ENCODE measurements at places on chromosomes 16 and 17.

DNA sequence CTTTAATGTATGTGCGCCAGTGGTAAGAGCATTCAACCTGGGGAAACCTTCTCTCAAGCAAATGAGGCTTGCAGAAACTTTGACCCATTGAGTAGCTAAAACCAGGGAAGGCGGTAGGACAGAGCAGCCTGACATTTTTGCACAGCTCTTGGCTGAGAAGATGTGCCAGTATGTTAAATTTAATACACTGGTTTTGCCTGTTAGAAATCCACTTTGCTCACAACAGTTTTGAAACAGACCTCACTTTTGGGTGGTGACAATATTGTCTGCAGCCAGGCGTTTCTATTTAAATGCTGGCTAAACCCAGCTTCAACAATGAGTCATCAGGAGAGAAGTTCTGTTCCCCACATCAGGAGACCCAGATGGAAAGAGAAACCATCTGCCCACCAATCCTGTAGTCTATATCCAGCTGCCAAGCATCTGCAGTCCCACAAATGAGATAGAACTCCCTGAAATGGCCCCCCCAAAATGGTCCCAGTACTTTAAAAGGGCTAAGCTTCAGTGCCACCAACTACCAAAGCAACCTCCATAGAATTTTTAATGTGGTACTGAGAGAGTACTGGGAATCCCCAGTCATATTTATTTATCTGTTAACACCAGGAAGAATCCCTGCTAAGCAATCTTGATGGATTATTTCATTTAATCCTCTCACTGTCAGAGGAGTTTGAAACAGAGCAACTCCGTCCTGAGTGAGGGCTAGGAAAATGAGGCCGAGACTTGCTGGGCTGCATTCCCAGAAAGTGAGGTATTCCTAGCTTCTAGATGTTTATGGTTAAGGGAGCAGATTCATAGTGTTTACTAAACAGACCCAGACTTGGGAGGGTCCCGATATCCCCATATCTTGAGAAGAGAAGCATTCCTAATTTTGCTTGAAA lies 29.0 kb upstream of the CLEC3A start:
- DNase-seq, result peak; percentile 84

GRCh38 chr17:20908313-20909267 lies 134.2 kb downstream of the USP22 start:
- DNase-seq, result peak; percentile 84

DNA sequence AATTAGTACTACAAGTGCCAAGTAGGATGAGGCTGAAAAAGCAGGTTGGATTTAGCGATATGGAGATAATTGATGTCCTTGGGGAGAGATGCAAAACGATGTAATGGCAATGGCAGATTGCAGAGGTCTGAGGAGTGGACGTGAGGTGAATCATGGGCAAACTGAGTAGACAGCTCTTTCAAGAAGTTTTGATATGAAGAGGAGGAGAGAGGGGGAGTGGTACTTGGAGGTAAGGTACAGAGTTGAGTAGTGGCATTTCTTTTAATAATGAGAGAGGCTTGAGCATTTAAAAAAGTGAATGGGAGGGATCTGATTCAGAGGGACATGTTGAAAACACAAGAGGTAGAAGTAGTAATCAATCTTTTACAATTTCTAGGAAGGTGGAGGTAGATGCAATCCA lies 17.7 kb upstream of the VPS4A start:
- no peak for DNase-seq

DNA sequence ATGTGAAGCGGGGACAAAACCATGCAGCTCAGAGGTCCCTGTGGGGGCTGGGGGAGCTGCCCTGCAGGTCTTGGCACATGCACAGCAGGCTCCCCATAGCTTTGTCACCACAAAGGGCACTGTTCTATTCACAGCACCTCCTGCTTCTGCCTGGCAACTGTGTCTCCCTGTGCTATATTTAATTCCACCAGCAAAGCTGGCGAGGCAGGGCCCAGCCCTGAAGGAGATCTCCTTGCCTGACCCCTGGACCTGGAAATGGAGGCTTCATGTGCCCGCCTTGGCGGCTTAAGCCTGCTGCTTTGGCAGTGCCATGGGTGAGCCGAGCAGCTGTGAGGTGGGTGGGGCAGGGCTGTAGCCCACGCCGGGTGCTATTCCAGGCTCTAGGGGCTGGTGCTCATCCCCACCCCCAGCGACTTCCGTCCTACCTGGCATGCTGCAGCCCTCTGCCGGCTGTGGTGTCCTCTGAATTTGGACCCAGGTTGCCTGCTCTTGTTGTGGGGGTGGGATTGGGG lies 6.8 kb downstream of the LDHD start:
- no peak for DNase-seq

DNA sequence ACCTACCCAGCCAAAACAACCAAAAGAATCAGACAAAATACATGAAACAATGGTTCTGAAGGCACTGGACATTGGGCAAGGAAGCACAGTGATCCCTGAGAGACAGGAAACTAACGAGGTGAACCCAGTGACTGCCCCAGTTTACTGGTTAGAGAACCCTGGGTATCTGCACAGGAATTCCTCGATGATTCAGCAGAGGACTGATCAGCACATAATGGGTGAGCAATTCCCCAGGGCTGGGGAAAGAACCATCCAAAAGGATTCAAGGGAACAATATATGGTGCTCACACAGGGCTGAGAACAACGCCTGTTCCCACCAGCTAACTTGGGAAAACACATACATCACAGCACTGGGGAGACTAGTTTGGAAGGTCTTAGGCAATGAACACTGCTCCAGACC lies 167.2 kb downstream of the PARN start:
- DNase-seq, result no peak

DNA sequence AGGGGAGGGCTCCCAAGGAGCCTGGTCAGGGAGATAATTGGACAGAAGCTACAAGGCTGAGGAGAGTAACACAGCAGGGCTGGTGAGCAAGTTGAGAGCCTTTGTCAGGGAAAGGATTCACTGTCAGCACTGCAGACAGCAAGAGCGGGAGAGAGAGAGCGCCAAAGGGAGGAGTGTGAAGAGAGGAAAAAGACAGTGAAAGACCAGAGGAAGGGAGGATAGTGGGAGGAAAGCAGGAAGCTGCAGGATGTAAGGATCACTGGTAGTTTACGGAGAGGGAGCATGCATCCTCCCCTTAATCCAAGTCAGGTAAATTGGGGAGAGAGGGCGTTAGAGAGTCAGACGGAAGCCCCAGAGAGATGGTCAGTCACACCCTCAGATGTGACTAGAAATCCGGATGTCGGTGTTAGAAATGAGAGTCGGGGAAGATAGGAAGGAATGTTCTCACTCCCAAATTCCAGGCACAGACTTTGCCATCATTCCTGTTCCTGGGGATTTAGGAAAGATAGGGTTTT lies 13.8 kb upstream of the SPOP start:
- DNase-seq, result no peak

- no peak for DNase-seq
Measured at GRCh38 chr16:4646773-4647643, 22.4 kb downstream of the MGRN1 start.

GRCh38 chr17:83202002-83203000 lies 122.9 kb downstream of the METRNL start:
- DNase-seq, result no peak

- peak; percentile 96 for DNase-seq
Measured at GRCh38 chr16:67892899-67893742, at the start of gene PSKH1. TSS of gene PSKH1 (plus strand) at chr16:67893254. CDS start at chr16:67908750, 15,496 bp downstream.

Data from fibroblast of villous mesenchyme (primary cell).